ENCODE measurements at places on chromosomes 6 and 20. TPM values are rescaled to one million over a fixed set of nuclear protein-coding genes. Genes with fewer than 3 reads are reported as not detected.

DNA sequence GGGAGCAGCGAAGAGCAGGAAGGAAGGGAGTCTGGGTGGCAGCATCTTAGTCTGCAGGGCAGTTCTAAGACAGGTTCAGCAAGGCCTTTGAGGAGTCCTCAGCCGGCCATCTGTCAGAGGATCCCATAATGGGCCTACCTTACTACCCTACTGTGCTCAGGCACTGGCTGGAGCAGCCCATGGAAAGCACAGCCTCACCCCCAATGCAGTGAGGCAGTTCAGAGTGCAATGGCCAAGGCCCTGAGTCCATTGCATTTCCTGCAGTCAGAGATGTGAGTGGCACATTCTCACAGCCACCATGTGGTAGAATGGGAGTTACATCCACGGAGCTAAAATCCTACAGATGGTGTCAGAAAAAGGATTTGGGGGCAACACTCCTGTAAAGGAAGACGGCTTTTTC lies 19.4 kb upstream of the OVOL2 start:
- DNase-seq: no peak

Gene DNMT3B
- 22.2 TPM for total RNA-seq

DNA sequence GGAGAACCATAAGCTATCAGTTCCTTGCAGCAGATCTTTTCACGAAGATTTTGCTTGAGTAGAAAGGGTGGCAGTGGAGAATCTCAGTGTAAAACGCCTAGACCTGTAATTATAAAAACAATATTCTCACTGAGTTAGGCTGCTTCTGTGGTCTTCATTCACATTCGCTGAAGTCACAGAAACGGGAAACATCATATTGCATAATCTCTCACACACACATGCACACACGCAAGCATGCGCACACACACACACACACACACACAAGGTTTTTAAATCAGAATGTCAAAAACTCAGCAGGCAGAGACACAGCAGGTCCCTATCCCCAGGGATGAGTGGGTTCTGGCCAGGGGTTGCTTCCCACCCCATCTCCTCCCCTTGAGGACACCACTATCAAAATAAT lies 175.5 kb downstream of the ATXN1 start:
- DNase-seq: no peak

DNA sequence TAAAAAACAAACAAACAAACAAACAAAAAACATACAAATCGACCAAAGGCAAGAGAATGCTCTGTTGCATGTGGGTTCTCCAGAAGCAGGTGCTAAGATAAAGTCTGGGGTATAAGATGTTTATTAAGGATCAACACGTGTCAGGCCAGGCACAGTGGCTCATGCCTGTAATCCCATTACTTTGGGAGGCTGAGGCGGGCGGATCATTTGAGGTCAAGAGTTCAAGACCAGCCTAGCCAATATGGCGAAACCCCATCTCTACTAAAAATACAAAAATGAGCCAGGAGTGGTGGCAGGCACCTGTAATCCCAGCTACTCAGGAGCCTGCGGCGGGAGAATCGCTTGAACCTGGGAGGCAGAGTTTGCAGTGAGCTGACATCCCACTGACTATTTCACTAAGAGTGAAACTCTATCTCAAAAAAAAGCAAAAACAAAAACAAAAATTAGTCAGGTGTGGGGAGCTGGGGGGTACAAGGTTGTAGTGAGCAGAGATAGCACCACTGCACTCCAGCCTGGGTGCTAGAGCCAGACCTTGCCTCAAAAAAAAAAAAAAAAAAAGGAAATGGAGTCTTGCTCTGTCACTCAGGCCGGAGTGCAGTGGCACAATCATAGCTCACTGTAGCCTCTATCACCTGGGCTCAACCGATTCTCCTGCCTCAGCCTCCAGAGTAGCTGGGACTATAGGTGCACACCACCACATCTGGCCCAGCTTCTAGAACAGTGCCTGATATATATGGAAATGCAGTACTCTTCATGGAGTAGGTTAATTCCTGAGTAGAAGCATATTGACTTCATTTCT lies 86.8 kb upstream of the JARID2 start:
- no peak for DNase-seq

Gene SPTLC3
- total RNA-seq: not detected
